ENCODE measurements at places on chromosomes 4 and X. TPM values are rescaled to one million over a fixed set of nuclear protein-coding genes. Genes with fewer than 3 reads are reported as not detected.
A peak's percentile ranks its signal among the peaks of the same experiment; 100 is the strongest.

DNA sequence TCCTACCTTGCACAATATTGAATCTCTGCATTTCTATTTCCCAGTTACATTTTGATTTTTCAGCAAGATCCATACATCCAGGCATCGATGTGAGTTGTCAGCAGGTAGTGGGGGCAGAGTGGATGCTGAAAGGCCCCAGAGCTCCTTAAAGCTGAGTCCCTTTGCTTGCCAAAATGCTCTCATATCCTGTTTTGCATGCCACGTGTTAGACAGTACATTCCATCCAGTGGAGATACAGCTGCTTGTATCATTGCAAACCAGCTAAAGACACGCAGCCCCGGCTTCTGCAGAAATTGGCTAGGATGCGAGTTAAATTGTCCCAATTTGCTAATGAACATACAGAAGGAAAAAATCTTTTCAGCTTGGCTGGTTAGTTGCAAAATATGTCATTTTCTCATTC is 179.6 kb upstream of the MXRA5 start:
- no peaks in the 10 kb centered on the region for H3K36me3 ChIP-seq
- no peak overlapping the region for H3K27ac ChIP-seq
- DNase-seq: no peak

The EBP gene
- 324 TPM for total RNA-seq

The SFRP2 gene
- not detected for total RNA-seq

The DCAF4L1 gene
- total RNA-seq: 0.63 TPM

DNA sequence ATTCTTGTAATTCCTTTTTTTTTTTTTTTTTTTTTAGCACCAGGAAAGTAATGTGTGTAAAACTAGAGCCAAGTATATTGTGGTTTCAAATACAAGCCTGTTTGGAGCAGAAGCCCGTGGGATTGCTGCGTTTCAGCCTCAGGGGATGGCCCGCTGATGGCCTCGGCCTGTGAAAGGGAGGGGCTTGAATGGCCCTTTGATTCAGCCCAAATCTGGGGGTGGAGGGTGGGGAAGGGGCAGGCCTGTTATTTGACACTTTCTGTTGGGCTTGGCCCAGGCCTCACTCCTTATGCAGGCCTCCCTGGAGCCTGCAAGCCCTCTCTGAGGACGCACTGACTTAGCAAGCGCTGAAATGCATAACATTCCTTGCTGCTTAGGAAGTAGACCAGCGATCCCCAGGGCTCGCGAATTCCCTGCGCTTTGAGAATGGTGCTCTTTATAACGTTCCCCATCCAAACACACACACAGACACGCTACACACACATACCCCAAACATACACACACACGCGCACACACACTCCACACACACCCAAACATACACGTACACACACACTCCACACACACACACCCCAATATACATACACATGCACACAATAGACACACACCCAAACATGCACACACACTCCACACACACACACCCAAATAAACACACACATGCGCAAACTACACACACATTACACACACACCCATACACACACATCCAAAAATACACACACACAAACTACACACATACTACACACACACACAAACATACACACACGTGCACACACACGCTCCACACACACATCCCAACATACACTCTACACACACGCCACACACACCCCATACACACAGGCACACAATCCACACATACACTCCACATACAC is 29.6 kb downstream of the TLR10 start:
- H3K27me3 ChIP-seq: no peaks in the 10 kb centered on the region
- no peaks in the 10 kb centered on the region for H3K4me1 ChIP-seq
- no peak overlapping the region for H3K27ac ChIP-seq
- DNase-seq: no peak
- H3K36me3 ChIP-seq: no peaks in the 10 kb centered on the region
- H3K4me3 ChIP-seq: no peak overlapping the region

- no peak overlapping the region for H3K27ac ChIP-seq
- no peak overlapping the region for H3K4me3 ChIP-seq
- no peaks in the 10 kb centered on the region for H3K27me3 ChIP-seq
- DNase-seq: no peak
These were observed 196.7 kb upstream of the AR start for GRCh38 chrX:67347145-67347544.

GRCh38 chrX:63281465-63281864 is 69.7 kb downstream of the SPIN4 start:
- no peaks in the 10 kb centered on the region for H3K36me3 ChIP-seq
- H3K27me3 ChIP-seq: no peaks in the 10 kb centered on the region

- no peaks in the 10 kb centered on the region for H3K27me3 ChIP-seq
- no peaks in the 10 kb centered on the region for H3K36me3 ChIP-seq
- no peak overlapping the region for H3K27ac ChIP-seq
- no peaks in the 10 kb centered on the region for H3K4me1 ChIP-seq
- H3K4me3 ChIP-seq: no peak overlapping the region
These were observed 292.1 kb downstream of the GASK1B start for GRCh38 chr4:157880761-157881160.

DNA sequence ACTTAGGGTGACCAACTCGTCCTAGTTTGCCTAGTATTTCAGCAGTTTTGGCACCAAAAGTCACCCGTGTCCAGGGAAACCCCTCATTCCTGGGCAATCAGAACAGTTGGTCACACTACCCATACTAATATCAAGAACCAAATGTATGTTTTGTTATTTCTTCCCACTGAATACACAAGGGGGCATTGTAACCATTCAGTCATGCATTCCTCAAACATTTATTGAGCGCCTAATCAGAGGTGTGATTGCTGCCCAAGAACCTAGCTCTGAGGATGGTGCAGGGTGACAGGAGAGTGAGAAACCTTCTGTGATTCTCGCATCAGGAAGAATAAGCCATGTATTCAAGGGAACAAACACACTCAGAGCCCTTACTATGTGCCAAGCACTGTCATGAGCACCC is 69.8 kb upstream of the RAI2 start:
- peaks cover 20% of the 10 kb centered on the region for H3K4me1 ChIP-seq
- no peaks in the 10 kb centered on the region for H3K36me3 ChIP-seq
- no peak overlapping the region for H3K27ac ChIP-seq
- no peak overlapping the region for H3K4me3 ChIP-seq
- no peaks in the 10 kb centered on the region for H3K27me3 ChIP-seq
- DNase-seq: peak; percentile 37

DNA sequence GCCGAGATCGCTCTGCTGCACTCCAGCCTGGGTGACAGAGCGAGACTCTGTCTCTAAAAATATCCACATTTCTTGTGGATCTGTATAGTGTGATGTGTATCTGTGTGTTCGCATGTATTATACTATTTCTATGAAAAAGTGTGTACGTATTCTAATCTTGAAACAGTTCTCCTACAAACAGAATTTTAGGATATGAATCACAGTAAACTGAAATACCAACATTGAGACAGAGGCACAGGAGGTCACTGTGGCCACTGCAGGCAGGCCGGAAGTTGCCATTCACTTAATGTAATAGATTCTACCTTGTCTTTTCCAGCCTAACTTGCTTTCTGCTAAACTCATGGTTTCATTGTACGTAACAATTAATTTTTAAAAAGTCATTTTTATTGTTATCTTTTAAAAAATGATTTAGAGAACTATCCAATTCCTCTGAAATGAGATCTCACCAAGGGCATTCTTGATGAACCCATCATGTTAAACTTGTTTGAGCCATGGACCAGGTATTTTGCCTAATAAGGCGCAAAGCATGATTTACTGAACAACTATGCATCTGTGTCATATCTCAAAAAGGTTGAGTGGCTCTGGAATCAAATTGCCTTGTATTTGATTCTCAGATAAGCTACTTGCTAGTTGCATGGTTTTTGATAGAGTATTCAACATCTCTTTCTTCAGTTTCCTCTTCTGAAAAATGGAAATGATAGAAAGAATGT is 154.9 kb upstream of the GYPA start:
- no peak overlapping the region for H3K27ac ChIP-seq
- no peak overlapping the region for H3K4me3 ChIP-seq
- 0 out of 2 replicates have a peak, but pooled peaks cover 3% of the 10 kb centered on the region for H3K27me3 ChIP-seq
- no peaks in the 10 kb centered on the region for H3K36me3 ChIP-seq
- DNase-seq: no peak

The PTTG2 gene
- total RNA-seq: not detected

DNA sequence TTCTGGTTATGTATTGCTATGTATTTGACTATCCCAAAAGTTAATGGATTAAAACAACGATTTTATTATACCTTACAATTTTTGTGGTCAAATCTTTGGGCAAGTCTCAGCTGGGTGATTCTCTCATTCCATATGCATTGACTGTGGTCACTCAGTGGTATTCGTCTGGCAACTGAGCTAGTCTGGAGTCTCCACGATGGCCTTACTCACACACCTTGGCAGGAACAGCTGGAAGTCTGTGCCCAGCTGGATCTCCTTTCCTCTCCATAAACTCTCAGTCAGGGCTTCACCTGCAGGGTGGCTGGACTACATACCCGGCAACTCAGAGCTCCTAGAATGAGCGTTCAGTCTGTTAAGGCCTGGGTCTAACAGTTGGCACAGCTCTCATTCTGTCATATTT is 141.1 kb upstream of the WDFY3 start:
- H3K4me3 ChIP-seq: no peak overlapping the region
- H3K36me3 ChIP-seq: no peaks in the 10 kb centered on the region
- H3K4me1 ChIP-seq: no peaks in the 10 kb centered on the region
- H3K27me3 ChIP-seq: no peaks in the 10 kb centered on the region
- peak; percentile 31 for DNase-seq
- no peak overlapping the region for H3K27ac ChIP-seq

The PDLIM3 gene
- not detected for total RNA-seq

The ERAS gene
- total RNA-seq: not detected

GRCh38 chrX:49862093-49862492 is 17.2 kb upstream of the USP27X start:
- H3K27me3 ChIP-seq: 0 out of 2 replicates have a peak, but pooled peaks cover 3% of the 10 kb centered on the region
- DNase-seq: no peak
- H3K36me3 ChIP-seq: no peaks in the 10 kb centered on the region
- H3K27ac ChIP-seq: no peak overlapping the region
- no peaks in the 10 kb centered on the region for H3K4me1 ChIP-seq
- H3K4me3 ChIP-seq: no peak overlapping the region

DNA sequence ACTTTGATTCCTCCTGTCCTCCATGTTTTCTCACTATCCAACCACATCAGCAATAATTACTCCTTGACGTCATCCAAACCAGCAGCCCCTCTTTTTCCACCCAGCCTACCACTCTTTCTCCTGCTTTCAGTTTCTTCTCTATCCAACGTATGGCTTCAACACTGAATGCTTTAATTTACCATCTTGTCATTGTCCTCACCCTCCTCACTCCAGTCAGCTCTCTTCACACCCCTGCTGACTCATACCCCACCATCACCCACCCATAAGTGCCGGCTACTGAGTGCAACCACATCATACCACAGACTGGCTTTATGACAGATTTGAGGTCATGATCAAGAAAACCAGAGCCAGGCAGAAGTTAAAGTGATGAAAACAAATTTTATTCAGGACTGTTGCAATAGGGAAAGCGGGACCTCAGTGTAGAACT is 9.8 kb upstream of the ANXA5 start:
- peaks cover 15% of the 10 kb centered on the region for H3K4me1 ChIP-seq
- H3K27me3 ChIP-seq: no peaks in the 10 kb centered on the region
- H3K27ac ChIP-seq: no peak overlapping the region
- no peaks in the 10 kb centered on the region for H3K36me3 ChIP-seq
- no peak for DNase-seq

DNA sequence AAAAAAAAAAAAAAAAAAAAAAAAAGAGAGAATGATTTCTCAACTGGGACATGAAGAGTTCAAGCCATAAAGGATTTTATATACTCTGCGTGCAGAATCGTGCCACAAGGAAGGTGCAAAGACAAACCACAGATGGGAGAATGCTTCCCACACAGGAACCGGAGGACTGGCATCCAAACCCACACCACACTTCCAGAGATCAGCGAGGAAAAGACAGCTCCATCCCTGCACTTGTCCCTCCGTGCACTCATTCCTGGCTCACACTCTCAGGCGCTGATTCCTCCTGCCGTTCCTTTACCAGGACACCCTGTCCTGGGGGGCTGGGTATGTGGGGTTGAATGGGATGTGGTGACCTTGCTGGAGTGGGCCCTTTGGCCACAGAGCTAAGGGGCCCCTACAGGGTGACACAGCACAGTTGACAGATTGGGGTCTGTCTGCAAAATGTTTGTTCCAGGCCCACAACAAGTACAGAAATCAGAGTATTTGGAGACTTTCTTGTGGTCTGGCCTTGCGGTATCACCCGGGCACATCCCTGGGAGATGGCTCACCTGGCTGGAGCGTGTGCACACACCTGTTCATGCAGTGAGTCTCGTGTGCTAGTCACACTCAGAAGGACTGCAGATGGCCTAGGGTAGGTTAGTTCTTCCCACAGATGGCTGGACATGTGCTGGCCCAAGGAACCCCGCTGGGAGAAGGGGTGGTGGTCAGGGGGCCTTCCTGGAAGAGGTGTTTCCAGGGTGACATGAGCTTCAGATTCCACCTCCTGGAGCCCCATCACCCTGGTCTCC is 55.4 kb upstream of the GPR78 start:
- H3K27me3 ChIP-seq: no peaks in the 10 kb centered on the region
- peaks cover 7% of the 10 kb centered on the region for H3K4me1 ChIP-seq
- no peak for DNase-seq
- no peak overlapping the region for H3K4me3 ChIP-seq
- no peak overlapping the region for H3K27ac ChIP-seq

DNA sequence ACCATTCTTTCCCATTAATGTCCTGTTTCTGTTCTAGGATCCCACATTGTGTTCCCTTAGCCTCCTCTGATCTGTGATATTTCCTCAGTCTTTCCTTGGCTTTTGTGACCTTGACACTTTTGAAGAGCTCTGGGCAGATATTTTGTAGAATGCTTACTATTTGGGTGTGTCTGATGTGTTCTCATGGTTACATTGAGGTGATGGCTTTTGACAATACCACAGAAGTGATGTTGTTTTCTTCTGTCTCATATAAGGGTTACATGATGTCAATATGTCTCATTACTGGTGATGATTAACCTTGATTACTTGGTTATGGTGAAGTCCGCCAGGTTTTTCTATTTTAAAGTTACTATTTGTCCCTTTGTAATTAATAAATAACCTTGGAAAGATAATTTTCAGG is 183.7 kb downstream of the SOWAHB start:
- H3K4me1 ChIP-seq: peaks cover 22% of the 10 kb centered on the region
- H3K27me3 ChIP-seq: no peaks in the 10 kb centered on the region
- peaks cover 6% of the 10 kb centered on the region for H3K36me3 ChIP-seq
- no peak overlapping the region for H3K27ac ChIP-seq
- H3K4me3 ChIP-seq: no peak overlapping the region
- DNase-seq: no peak

- no peak for DNase-seq
- no peak overlapping the region for H3K27ac ChIP-seq
- no peaks in the 10 kb centered on the region for H3K36me3 ChIP-seq
- no peak overlapping the region for H3K4me3 ChIP-seq
- H3K27me3 ChIP-seq: no peaks in the 10 kb centered on the region
These were observed 167.2 kb downstream of the LHFPL1 start for GRCh38 chrX:112512509-112512908.

DNA sequence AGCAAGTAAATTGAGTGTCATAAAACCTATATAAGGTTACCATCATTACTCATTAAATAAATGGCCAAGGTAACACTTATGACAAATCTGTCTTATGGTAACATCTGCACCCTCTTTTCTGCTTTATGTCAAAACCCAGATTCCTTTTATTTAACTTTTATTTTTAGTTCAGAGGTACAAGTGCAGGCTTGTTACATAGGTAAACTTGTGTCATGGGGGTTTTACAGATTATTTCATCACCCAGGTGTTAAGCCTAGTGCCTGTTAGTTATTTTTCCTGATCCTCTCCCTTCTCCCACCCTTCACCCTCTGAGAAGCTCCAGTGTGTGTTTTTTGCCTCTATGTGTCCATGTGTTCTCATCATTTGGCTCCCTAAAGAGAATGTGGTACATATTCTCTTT is 930.7 kb downstream of the CCSER1 start:
- H3K27ac ChIP-seq: no peak overlapping the region
- peaks cover 3% of the 10 kb centered on the region for H3K4me1 ChIP-seq
- DNase-seq: no peak

The FRYL gene
- 29.9 TPM for total RNA-seq
